Stimulated activated CD4-positive, alpha-beta T cell treated with anti-CD3 and anti-CD28 coated beads, TNF-alpha, amount 100 ng/mL, for 48 hours (primary cell): ENCODE measurements at places on chromosomes 6 and 20.

DNA sequence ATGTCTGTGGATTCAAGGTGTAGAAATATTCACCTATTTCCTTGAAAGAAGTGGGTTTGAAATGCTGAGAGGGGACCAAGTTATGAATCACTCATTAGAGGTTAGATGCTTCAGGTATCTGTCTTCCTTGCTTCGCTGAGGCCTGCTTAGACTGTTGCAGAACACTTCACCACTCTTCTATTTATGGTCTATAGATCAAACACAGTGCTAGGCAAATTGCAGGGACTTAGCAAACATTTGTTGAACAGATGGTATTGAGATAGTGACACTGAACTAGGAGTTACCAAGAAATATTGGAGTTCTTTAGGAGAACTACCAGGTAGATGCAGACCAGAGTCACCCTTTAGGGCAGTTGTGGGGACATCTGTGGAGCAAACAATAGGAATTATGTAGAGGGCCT, 123.8 kb downstream of the RFPL4B start:
- no peak for DNase-seq

DNA sequence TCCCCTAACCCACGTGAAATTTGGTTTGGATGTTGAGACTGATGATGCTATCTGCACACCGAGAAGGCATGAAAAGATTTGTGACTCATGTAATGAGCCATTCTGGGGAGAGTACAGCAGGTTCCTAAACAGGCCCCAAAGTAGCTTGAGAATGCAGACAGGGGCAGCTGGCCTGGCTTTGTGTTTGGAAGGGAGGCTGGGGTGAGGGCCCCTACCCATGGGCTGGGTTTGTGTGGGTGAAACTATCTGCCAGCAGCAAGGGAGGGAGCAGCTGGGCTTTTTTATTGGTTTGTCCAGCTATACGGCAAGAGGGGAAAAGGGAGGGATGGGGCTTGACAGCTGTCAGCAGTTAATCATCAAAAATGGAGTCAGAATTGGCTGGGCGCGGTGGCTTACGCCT, 87.0 kb upstream of the RNF24 start:
- no peak for DNase-seq

DNA sequence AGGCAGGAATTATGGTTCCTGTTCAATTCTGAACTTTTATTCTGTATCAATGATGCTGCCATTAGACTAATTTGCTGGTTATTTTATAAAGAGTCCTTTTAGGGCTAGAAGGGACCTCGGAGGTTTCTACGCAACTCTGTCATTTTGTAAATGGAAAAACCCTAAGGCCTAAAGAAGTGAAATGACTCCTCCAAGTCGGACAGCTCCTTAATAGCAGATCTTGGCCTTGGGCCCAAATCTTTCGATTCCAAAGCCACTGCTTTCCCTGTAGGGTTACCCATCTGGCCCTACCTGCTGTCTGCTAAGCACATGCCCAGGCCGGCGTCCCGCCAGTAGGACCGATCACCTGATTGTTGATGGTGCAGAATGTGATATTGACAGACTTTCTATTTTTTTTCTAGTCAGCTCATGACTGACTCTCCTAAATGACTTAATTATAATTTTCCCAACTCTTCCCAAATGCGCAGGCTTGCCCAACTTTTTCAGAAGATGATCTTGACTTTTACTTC, 40.2 kb downstream of the PLEKHG1 start:
- DNase-seq, result no peak

GRCh38 chr6:21984135-21984534, 312.7 kb downstream of the PRL start:
- DNase-seq, result no peak

GRCh38 chr6:145241721-145242120, 493.6 kb downstream of the EPM2A start:
- no peak for DNase-seq

- DNase-seq, result no peak
These were observed 47.4 kb downstream of the TRMT11 start for GRCh38 chr6:126033696-126034095.

DNA sequence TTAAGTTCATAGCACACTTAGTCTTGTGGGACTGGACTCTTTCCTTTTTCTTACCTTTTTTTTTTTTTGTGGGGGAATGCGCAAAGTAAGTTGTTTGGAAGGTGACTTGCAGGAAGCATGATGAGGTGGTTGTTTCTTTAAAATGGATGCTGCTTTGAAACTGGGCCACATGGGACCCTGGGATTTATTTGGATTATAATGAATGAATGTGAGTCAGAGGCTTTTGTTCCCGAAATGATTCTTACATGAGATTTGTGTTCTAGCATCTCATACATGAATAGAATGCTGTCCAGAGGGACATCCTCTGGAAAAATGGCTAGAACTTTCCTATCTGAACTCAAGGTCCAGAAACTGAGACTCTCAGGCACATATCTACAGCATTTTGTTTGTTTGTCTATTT, 236.6 kb upstream of the RNF24 start:
- DNase-seq, result no peak
